ENCODE measurements at places on chromosomes 5 and 9.

DNA sequence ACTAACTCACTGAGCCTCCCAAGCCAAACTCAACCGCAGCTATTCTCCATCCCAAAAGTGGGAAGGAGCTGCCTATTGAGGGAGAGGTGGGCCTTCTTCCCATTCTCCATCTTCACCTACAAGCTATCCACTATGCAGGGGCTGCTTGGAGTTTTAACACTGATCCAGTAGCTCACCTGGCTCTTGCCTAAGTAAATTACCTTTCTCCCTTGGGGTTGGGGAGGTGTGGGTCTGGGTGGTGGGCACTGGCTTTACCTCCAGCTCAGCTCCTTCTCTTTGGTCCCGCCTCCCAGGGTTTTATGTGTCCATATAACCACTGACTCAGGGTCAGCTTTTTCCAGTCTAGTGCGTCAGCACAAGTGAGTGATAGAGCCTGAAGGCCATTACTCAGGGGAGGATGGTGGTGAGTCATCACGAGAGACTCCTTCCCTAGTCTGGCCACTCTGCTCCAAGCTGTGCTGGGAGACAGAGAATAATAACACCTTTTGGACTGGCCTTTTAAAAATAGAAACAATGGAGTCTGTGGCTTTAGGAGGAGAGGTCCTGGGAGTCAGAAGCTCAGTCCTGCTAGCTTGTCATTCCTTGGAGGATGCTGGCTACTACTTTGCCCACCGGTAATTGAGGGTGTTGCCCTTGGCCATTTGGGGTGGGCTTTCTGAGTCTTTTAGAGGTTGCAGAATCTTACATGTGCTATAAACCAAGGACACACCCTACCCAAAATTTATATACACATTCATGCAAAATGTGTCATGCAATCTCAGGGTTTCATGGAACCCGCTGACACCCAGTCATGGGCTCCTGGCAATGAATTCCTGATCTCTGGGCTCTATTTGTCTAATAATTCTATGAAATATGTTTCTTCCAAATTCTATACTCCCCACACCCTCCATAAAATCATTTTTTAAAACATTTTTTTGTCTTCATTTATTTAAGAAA is 35.6 kb upstream of the ATP6V1G1 start:
- no peak for DNase-seq

DNA sequence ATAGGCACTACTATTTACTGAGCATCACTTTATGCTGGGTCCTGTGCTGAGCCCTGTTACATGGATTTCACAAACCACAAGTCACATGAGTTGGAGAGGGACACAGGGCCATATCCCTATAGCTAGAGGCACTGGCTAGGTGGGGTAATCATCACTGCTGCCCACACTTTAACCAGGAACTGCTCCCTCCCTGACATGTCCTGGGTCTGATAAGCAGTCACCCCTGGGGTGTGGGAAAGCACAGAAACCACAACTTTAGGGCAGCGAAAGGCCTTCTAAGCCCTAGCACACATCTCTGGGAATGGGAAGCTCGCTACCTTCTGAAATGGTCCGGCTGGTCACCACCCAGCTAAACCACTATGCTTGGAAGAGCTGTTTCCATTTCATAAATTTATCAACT is 15.0 kb downstream of the TBC1D2 start:
- DNase-seq = no peak

DNA sequence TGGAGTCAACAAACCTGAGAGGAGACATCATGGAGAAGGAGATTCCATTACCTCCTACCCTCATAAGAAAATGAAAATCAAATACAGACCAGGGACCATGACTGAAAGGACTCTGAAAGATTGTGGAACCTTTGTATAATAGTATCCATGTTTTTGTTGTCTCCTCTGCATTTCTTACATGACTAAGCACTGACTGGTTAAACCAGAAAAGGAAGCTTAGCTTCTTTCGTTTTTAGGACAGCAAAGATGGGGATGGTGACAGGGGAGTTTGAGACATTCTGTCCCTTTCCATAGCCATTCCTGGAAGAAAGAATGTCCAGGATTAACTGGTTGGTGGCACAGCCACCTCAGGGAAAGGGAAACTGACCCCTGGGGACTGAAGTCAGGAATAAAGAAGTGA is 22.2 kb downstream of the ITGA1 start:
- DNase-seq = no peak

- no peak for DNase-seq
These were observed 106.3 kb downstream of the C9orf152 start for GRCh38 chr9:110101531-110102161.

DNA sequence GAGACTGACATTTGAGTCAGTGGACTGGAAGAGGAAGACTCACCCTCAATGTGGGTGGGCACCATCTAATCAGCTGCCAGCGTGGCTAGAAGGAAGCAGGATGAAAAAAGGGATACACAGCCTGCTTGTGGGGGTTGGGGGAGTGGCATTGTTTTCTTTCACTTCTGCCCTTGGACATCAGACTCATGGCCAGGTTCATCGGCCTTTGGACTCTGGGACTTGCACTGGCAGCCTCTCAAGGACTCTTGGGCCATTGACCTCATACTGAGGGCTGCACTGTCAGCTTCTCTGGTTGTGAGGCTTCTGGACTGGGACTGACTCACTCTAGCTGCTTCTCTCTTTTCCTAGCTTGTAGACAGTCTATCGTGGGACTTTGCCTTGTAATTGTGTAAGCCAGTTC is 374.9 kb downstream of the TLE1 start:
- no peak for DNase-seq

DNA sequence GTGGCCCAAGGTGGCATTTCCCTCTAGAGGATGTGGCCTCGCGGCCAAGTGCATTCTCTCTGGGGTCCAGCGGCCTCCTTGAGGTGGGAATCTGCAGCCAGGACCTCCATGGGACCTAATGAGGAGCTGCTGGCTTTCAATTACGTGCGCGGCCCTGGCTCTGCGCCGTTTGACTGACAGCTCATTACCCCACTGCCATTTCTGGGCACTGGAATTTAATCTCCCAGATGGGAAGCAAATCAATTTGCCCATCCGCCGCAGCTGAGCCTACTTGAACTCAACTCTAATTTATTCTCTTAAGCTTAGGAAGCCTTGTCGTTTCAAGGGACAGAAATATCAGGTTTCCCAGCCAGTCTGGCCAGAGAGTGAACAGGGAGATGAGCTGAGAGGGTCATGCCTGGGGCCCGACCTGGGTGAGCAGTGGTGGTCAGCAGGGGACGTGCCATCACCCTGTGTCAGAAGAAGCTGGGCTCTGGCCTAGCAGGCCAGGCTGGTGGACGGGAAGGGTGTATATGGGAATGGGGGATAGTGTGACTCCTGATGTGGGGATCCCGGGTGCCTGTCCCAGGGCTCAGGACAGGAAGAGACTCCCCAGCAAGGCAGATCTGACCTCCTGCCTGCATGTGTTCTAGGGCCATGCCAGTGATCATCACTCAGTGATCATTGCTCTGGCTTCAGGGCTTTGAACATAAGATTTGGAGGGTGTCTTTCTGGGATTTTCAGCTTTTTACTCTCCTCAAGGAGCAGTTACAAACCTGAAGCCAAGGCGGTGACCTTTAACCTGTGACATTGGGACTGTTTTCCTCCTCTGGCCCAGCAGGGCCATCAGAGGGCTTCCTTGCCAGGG is 69.7 kb downstream of the MACROH2A1 start:
- DNase-seq = no peak

DNA sequence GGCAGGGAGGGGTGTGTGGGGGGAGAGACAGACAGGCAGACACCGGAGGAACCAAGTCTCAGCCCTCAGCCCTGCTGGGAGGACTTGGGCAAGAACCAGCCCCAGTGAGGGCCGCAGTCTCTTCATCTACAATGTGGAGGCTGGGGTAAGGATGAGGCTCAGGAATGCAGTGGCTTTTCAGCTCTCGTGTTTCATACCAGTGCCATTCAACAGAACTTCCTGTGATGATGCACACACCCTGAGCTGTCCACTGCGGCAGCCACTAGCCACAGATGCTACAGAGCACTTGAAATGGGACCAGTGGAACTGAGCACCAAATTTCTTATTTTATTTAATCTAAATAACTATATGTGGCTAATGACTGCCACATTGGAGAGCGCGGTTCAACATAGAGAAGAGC is 10.7 kb downstream of the CAMK2A start:
- DNase-seq = no peak

DNA sequence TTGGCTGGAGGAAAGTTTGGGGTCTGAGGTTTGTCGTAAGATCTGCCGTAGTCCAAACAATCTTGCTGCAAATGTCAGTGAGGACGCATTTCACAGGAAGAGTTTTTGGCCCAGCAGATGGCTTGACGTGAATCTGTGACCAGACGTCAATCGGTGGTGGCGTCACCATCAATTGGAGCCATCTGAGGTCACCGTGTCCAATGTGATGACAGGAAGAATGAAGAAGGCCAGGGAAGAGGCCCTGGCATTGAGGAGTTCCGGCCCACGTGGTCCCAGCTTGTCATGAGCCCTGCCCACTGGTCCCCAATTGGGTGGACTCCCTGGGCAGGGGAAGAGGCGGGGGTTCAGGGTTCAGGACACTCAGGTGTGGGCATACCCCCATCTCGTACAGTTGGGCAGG is 79.9 kb downstream of the OLFM1 start:
- no peak for DNase-seq

GRCh38 chr9:5326893-5327548 is 12.7 kb downstream of the RLN1 start:
- DNase-seq = peak; percentile 14

GRCh38 chr5:1136814-1137213 is 25.0 kb upstream of the SLC12A7 start:
- no peak for DNase-seq

- no peak for DNase-seq
These were observed 27.5 kb downstream of the ERP44 start for GRCh38 chr9:100071271-100071670.

DNA sequence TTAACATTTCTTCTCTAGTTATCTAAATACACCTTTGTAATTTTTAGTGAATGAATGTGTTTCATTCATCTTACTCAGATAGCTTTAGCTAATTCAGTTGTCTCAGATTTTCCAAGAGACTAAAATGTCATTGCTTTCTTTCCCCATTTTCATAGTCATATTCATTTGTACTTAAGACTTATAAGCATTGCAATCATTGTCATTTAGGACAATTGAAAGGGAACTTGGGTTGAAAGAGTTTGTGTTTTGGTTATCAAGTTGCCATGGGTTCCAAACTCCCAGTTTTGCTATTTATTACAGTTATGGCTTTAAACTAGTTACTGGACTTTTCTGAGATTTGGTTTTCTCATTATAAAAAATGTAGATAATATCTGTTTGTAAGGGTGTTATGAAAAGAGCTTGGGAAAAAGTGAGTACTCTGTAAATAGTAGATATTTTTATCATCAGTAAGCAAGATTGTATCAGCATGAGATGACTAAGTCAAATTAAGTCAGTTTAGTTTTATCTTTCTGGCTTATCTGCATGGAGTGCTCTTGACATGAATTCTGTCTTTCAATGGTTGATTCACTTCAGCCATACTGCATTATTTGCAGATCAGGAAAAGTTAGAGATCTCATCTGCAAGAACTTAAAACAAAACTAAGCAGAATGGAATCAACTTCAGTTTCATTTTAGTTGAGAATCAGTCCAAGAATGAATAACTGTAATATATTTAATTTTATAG is 107.5 kb downstream of the PBX3 start:
- DNase-seq = no peak

GRCh38 chr9:38380230-38380871 is 12.2 kb upstream of the ALDH1B1 start:
- DNase-seq = no peak

- no peak for DNase-seq
These were observed 18.6 kb upstream of the CFAP95 start for GRCh38 chr9:69801989-69802388.

DNA sequence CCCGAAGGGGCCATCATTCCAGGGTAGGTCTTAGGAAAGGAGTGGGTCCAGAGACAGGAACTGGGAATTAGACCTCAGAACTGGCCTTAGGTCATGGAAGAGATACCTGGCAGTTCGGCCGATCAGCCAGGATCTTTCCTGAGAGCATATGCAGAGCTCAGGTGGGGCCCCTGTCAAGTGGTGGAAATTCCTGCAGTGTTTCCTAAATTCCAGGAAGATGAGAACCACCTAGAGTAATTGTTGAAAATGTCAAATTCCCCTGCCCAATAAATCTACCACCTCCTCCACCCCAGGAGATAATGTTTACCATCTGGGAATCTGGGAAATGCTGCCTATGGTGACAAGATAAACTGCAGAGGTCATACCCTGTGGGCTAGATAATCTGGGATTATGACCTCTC is 14.6 kb downstream of the TMEM171 start:
- no peak for DNase-seq

DNA sequence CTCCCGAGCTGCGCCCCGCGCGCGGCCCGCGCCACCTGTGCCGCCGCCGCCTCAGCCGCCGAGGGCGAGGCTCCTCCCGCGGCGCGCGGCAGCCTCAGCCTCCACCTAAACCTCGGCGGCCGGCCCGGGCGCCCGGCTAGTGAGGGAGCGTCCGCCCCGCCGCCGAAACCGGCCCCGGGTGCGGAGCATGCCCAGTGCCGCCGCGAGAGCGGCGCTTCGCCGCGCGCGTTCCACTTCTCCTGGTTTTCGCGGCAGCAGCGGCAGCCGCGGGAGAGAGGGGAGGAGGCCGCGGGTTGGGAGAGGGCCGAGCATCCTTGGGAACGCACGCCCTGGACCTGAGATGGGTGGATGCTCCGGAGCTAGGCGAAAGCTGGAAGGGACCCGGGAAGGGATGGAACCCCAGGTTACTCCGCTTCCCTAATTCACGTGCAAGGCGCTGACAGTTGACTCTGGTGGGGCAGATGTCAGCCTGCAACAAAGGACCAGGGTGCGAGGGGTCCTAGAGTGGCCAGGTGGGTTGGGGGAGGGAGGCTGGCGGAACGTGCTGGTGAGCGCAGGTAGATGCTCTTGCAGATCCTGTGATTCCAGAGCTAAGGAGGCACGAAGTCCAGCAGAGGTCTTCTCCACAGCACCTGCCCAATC is at the start of gene CTNND2:
Gene CTNND2 (minus strand): TSS at position 182 of the 642 bp plus-strand sequence. CDS start 593 bp downstream, outside the sequence.
- DNase-seq = no peak

DNA sequence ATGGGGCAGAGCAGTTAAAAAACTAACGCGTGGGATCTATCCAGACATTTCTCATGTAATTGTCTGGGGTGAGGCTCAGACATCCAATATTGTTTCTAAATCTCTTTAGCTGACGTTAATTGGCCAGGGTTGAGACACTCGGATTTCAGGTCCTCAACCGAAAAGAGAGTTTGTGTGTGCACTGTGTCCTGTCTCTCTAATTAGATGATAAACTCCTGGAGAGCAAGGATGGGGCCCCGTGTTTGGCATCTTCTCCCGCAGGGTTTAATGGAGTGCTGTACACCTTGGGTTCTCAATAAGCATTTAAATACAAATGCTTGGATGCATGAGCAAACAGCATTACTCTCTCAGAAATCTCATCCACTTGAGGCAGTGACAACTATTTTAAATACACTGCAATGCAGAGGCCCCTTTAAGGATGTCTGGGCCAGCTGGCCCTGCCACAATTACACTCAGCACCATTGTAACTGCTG is 139.6 kb downstream of the MTX3 start:
- no peak for DNase-seq

DNA sequence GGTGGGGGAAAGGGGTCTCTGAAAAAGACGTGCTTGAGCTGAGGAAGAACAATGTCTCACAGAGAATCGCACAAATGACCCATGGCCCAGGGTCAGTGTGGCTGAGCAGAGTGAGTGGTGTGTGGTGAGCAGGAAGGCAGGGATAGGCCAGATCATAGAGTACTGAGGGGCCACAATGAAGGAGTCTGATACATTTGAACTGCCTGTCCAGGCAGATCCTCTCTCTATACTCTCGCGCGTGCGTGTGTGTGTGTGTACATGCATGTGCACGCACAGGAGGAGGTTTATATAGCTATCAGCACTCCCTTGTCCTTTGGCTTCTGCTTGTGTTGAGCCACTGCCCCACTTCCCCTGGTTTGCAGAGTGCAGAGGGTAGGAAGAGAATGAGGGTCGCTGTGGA is 294.0 kb downstream of the ZNF608 start:
- DNase-seq = no peak

All from activated CD8-positive, alpha-beta memory T cell treated with anti-CD3 and anti-CD28 coated beads for 1 hour (primary cell).